Posterior vena cava (tissue), 2 donors: ENCODE measurements at places on chromosomes 1 and 21. TPM values are rescaled to one million over a fixed set of nuclear protein-coding genes. Genes with fewer than 3 reads are reported as not detected.

The CFAP45 gene
- total RNA-seq, result 1.2 TPM

- DNase-seq, result no peak
These were observed 55.0 kb downstream of the HIVEP3 start for GRCh38 chr1:41863718-41864117.

The PEAR1 gene
- total RNA-seq, result 14.5 TPM

The ZZZ3 gene
- 42.3 TPM for total RNA-seq
